ENCODE measurements at places on chromosomes 5 and 9. TPM values are rescaled to one million over a fixed set of nuclear protein-coding genes. Genes with fewer than 3 reads are reported as not detected.

- no peak for DNase-seq
These were observed 228.8 kb downstream of the CD180 start for GRCh38 chr5:66967826-66968262.

DNA sequence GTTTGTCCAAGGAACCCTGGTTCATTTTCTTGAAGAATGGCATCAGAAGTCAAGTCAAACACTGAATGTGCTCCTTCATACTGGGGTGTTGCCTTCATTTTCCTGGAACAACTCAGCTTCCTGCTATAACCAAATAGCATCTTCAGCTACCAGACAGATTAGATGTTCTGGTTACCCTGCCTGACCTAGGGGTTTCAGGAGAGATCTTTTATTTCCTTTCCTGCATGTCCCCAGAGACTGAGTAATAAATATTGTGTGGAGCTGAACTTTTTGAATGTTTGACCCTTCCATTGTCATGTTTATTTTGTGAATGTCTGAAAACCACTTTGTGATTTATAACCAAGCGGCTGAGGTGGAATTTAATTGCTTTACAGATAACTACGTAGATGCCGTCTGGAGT is 147.1 kb downstream of the IRX1 start:
- no peak for DNase-seq

DNA sequence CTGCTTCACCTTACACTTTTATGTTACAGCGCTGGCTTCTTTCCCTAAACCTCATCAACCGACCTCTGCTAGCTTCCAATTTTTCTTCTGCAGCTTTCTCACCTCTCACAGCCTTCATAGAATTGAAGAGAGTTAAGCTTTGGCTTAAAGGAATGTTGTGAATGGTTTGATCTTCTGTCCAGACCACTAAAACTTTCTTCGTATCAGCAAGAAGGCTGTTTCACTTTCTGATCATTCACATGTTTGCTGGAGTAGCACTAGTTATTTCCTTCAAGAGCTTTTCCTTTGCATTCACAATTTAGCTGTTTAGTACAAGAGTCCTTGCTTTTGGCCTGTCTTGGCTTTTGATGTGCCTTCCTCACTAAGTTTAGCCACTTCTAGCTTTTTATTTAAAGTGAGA is 49.5 kb downstream of the NR3C1 start:
- no peak for DNase-seq

GRCh38 chr5:80487444-80487828 is 464 bp upstream of the FAM151B start:
- no peak for DNase-seq

DNA sequence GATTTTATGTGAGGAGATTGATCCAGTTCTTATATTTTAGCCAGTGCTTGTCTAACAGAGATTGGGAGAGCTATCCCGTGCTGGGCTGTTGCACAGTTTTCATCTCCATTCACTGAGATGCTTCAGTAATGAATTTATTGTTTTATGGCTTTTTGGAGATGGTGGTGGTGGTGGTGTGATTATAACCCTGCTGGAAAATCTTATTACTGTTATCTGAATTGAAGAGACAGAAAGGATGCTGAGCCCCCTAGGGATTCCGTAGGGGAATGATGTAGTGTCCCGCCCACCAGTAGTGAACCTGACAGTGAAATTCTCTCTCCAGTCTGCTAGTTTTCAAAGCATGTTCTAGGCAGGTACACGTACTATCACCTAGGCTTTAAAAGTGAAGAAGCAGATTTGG is 1.9 kb downstream of the RAI14 start:
- no peak for DNase-seq

- no peak for DNase-seq
These were observed 220.7 kb downstream of the CACNA1B start for GRCh38 chr9:138098116-138098907.

DNA sequence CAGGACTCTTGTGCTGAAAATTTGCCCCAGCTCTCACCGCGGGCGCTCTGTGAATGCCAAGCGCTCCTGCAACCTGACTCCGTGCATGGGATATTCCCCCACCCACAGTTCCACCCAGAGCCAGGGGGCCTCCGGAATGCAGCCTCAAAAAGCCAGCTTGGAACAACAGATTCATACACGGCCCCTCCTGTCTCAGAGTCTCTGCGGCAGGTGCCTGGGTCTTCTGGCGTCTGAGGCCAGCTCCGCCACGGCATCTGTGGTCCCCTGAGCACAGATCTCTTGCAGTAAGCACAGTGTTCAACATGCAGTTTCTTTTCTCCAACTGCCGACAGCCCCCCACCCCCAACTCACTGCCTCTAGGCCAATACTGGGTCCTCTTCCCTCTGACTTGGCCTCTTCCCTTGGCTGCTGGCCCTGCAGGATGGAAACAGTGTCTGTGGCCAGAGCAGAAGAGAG is 355.7 kb upstream of the IRX2 start:
- DNase-seq = no peak

The CKMT2 gene
- not detected for total RNA-seq

- no peak for DNase-seq
These were observed 354.4 kb downstream of the ADAMTS6 start for GRCh38 chr5:65127161-65127901.

- DNase-seq = no peak
These were observed 165.4 kb downstream of the AUH start for GRCh38 chr9:91196103-91196950.

DNA sequence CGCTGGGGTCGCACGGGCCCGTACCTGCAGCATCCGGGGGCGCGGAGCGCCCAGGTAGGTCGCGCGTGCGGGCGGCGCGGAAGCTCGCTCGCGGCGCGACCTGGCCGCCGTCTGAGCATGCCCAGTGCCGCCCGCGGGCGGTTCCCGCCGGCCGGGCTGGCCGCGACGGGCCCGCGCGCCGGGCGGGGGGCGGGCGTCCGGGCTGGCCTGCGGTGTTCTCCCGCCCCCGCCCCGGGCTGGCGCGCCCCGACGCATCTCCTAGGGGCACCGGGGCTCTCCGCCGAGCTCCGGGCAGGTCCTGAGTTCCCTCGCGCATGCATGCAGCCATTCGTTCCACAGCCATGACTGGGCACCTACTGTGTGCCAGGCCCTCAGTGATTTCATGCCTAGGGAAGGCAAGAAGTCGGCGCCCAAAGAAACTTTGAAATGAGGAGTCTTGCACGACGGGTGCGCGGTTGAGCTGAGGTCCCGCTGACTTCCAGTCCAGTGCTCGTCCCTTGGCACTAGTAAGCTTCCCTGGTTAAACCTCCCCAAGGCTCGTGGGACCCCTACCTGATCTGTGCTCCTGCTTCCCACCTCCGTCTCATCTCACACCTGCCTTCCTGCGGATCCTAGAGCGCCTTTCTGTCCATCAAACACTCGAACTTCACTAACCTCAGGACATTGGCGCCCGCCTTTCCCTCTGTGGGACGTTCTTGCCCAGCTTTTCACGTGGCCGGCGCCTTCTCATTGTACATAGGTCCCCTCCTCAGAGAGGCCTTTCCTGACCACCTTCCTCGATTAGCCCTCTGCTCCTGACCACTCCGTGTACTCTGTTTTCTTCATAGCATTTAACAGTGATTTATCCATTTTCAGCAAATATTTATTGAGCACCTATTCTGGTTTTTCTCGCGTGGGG is at the start of gene PTPN3:
PTPN3 (minus strand) TSS at position 113 of the 898 bp plus-strand sequence. CDS start 34,873 bp downstream, outside the sequence.
- no peak for DNase-seq

DNA sequence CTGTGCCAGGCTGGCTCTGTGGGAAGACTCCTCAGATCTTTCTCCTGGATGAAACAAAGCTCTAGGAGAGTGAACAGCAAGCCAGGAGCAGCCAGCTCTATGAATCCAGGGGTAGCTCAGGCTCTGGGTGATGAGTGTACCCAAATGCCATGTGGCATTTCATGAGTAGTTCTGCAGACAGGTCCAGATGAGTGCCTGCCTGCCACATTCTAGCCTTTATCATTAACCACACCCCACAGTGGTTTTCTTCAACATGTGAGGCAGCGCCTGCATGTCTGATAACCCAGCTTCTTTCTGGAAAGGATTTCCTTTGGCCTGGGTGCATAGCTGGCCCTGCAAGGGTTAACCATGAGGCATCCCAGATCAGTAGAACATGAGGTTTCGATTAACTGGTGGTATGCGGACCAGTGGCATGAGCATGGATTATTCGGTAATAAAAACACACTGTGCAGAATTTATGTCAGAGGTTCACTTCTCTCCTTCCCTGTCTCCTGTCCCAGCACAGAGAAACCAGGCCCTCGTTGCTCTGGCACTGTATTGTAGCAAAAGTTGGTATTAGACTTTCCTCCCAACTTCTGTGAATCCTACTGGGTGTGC is 381.9 kb upstream of the ZNF462 start:
- DNase-seq = no peak

The TAF11L5 gene
- total RNA-seq = not detected

GRCh38 chr9:94868464-94868863 is 142.0 kb downstream of the AOPEP start:
- DNase-seq = no peak

- no peak for DNase-seq
These were observed 3.3 kb upstream of the SLC6A3 start for GRCh38 chr5:1448511-1449011.

- DNase-seq = no peak
These were observed 86.8 kb downstream of the LHX2 start for GRCh38 chr9:124098141-124098905.

GRCh38 chr9:33695299-33695698 is 100.1 kb upstream of the PRSS3 start:
- no peak for DNase-seq

The CLIC3 gene
- total RNA-seq = 13.5 TPM

DNA sequence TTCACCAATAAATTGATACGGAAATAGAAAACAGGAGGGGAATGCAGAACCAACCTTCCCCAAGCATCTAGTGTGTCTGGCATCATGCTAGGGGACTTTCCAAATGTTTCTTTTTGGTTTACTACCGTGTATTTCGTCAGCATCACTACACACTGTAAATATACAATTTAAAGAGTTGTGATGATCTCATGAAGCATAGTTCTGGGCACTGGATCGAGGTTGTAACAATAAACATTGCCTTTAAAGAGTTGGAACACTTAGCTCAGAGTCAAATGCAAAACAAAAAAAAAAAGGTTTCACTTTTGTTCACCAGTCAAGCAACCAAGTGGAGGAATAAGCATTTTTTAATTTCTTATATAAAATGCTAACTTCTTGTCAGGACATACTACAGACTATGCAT is 2.9 kb upstream of the SCAI start:
- DNase-seq = no peak

DNA sequence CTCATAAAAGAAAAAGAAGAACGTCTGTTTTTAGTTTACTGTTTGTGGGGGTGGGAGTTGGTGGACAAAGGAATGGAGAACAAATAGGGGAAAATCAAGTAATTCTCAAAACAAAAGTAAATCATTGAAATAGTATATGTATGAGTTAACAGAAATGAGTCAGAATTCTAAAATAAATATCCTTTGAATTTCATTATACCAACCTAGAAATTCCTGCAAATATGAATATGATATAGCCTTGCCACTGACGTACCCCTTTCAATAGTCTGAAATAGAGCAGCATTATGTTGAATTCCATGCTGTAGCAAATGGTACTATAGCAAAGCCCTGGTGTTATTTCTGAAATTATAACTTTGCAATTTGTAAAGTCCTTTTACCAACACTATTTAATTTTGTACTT is 29.6 kb upstream of the DTWD2 start:
- no peak for DNase-seq

GRCh38 chr5:175059687-175060211 is 335.4 kb downstream of the MSX2 start:
- no peak for DNase-seq

DNA sequence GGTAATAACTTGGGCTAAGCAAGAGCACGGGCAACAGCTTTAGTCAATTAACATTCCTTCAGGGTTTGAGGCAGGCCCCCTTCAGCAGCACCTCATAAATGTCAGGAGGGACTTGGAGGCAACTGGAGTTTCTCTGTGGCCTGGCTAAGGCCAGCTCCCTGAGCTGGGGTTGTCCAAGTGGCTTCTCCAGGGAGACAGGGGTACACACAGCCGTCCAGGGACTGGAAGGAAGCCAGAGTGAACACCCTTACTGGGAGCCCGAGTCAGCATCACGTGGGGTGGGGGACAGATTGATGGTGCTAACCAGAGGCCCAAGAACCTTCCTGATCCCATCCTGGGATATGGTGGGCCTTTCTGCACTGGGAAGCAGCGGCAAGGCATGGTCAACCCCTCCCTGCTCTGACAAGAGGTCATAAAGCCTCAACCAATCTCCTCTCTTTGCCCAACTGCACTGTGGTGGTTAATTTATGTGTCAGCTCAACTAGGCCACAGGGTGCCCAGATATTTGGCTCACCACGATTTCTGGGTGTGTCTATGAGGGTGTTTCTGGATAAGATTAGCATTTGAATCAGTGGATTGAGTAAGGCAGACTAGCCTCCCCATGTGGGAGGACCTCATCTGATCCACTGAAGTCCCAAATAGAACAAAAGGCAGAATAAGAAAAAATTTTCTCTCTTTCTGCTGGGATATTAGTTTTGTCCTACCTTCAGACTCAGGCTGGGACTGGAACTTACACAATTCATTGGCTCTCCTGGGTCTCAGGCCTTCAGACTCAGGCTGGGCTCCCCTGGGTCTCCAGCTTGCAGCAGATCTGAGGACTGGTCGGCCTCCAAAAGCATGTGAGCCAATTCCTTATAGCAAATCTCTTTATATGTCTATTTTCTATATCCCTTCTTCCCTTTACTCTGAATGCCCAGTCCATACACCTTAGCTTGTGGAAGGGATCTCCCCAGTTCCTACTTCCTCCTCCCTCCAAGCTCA is 127.2 kb upstream of the LARP1 start:
- no peak for DNase-seq

DNA sequence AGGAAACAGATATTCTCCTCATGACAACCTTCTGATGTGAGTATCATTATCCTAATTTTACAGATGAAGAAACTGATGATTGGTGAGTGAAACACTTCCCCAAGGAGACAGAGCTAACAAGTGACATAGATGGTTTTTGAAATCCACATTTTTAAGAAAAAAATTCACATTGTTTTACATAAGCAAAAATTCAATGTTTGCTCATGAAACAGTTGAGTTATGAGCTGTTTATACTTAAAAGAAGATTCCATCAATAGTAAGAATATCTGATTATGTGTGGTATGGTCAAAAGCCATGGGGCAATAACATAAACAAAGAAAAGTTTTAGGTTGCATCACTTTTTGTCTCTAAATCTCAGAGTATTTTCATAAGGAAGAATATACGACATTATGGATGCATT is 167.9 kb upstream of the PAPPA start:
- no peak for DNase-seq

DNA sequence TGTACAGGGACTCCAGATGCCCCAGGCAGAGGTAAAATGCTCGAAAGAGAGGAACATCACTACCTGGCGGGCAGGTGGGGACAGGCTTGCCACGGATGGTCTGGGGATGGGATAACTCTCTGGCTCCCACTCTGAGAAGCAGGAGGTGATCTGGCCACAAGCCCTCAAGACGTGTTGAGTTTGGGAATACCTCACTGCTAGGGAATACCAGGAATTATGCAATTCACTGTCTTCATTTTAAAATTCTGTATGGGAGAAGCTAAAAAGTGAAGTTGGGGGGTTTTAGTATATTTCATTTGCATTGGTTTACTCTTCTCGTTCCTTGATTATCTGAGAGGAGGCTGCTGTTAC is 510.4 kb downstream of the CCDC171 start:
- DNase-seq = no peak

Measured in naive thymus-derived CD8-positive, alpha-beta T cell (primary cell).